ENCODE measurements at places on chromosomes 12 and 14.

GRCh38 chr12:59059088-59059935 is 139.0 kb upstream of the LRIG3 start:
- DNase-seq, result no peak

GRCh38 chr14:60064491-60065072 is 27.1 kb upstream of the PCNX4 start:
- no peak for DNase-seq

GRCh38 chr12:6765634-6766581 is at the start of gene PTMS:
PTMS (plus strand) TSS chr12:6766363; CDS start chr12:6766706, 343 bp downstream.
- peak; percentile 98 for DNase-seq

- peak; percentile 87 for DNase-seq
Observed at GRCh38 chr14:68939893-68940613, 39.0 kb downstream of the ACTN1 start.

- no peak for DNase-seq
Observed at GRCh38 chr12:111428081-111428727, 22.5 kb downstream of the SH2B3 start.

- no peak for DNase-seq
Observed at GRCh38 chr14:73695997-73696396, 18.2 kb downstream of the PNMA1 start.

DNA sequence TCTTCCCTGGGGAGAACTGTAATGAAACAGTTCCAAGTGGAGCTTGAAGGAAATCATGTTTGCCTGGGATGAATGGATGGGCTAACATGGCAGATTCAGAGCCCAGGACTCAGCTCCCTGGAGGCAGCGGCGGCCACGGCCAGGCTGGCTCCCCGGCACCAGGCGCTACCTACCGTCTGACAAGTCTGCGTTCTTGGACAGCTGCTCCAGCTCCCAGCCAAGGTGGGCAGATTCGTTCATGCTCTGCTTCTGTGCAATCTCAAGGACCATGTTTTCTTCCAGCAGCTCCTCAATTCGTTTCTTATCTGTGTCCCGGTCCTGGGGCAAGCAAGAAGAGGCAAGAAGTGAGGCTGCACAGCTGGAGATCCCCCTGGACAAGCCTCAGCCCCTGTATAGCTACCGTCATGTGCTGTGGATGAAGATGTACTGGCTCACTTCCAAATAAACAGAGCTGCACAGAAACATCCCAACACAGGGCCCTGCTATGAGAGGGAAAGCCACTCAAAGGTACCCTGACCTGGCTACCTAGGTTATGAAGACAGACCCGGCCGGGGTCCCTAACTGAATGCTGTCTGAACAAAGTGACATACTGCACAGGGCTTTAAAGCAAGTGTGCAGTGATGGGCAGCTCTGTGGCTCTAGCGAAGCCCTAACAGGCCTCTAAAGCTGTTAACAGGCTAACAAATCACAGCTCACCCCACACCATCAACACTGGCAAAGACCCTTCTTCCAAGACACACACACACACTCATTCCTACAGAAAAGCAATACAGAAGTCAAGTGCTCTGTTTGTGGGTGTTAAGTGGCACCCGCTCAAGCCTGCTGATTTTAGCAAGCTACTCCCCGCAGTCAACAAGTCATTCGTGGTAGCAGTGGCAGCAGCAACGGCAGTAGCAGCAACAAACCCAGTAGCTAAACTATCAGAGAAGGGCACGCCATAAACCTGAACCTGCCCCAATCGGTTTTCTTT is 80.4 kb upstream of the GPR68 start:
- DNase-seq, result no peak

GRCh38 chr12:62196146-62196545 is 64.1 kb upstream of the USP15 start:
- no peak for DNase-seq

- no peak for DNase-seq
Observed at GRCh38 chr12:27796128-27796527, 16.1 kb upstream of the MANSC4 start.

GRCh38 chr12:47458279-47458678 is 247.6 kb downstream of the RPAP3 start:
- no peak for DNase-seq

- DNase-seq, result no peak
Observed at GRCh38 chr14:92340931-92341330, 18.0 kb downstream of the SLC24A4 start.

- DNase-seq, result no peak
Observed at GRCh38 chr12:95870897-95871296, 12.1 kb downstream of the SNRPF start.

DNA sequence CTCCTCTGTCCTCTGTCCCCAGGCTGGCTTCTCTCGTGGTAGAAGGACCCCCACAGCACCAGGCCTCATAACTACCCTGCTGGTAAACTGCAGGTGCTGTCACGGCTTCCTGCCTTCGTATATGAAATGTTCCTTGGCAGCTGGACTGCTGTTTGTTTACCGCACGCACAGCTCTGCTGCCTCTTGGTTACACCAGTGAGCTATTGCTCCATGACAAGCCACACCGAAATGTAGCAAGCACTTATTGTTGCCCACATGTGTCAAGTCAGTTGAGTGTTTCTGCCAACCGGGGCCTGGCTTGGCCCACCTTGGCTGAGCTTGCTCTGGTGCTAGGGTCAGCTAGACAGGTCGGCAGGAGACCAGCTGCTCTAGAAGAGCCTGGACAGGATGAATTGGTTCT is 21.7 kb upstream of the TCL1B start:
- no peak for DNase-seq

- no peak for DNase-seq
Observed at GRCh38 chr12:7327918-7328317, 24.0 kb downstream of the ACSM4 start.

DNA sequence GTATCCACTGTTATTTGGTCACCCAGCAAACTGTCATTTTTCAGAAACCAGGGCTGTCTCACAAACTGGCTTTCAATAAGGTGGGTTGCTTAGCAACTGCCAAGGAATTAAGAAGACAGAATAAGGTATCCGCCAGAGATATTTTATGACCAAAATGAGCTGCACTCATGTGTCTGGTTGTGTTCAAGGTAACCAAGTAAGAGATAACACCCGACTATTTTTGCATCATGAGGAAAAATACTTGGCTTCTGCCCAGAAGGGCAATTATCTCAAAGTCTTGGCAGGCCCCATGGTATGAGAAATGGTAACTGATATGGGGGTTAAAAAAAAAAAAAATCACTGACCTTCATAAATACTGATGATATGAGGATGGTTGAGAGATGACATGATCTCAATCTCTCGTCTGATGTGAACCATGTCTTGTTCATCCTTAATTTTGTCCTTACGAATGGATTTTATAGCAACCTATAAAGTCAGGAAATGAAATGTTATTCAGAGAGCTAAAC is 32.6 kb downstream of the NUAK1 start:
- no peak for DNase-seq

DNA sequence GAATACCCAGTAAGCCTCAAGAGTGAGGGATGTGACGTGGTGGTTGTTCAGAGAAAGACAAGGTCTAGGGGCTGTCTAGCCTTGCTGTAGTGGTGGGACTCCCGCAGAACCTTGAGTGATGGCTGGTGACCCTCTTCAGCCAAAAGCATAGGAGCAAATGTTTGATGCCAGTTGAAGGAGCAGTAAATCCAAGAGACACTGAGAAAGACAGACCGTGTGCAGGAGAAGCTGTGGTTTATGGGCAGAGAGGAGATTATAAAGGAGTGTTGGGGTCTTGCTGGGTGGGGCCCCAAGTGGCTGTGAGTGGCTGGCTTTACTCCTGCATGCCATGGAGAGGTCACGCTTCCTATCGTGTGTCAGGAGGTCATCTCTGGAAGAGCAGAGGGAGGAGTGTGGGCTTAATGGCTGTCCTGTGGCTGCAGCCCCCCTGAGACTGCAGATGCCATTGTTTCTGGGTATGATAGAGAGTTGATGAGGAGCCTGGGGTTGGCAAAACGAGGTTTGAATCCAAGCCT is 152.0 kb upstream of the CCND2 start:
- DNase-seq, result no peak

DNA sequence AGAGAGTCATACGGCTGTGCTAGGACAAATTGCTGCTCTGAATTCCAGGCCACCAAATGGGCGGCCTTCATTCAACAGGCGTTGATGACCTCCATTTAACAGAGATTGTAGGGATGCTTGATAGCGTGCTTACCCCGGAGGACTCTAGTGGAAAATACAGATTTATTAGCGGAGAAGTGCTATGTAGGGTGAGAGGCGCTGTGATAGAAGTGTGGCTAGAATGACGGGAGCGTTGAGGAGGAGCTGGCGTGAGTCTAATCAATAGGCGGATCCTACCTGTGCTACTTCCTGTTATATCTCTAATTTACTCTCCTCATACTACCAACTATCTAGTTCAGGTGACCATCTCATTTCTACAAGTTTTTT is 668 bp downstream of the MRPS35 start:
- DNase-seq, result no peak

DNA sequence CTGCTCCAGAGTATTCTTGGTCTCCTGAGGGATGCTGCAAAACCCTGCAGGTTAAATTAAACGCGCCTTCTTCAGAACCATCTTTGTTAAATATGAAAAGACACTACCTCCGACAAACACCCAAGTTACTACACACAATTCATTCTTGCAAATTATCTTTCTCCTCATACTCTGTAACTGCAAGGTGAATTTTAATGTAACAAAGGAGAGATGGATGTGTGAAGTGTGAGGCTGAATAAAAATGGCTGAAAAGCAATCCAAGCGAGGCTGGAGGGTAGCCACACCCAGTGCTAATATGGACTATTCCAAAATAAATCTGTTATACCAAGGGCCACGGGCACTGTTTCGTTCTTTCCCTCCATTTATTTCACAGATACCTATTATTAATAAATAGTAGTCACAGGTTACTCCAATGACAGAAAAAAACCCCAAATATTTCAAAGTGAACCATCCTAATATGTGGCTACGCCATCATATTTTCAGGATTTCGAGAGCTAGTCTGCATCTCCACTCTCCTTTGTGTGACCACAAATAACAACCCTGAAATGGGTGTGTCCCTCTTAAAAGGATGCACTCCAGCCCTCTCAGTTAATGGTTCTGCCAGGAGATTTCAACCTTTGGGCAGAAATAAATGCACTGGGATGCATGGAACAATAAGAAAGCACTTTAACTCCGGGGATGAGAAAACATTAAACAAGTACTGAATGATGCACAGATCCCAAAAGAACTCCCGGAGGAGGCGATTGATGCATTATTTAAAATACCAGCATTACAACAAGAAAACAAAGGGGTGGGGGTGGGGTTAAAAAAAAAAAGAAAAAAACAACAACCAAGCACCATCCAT is 53.1 kb upstream of the CCDC175 start:
- no peak for DNase-seq

DNA sequence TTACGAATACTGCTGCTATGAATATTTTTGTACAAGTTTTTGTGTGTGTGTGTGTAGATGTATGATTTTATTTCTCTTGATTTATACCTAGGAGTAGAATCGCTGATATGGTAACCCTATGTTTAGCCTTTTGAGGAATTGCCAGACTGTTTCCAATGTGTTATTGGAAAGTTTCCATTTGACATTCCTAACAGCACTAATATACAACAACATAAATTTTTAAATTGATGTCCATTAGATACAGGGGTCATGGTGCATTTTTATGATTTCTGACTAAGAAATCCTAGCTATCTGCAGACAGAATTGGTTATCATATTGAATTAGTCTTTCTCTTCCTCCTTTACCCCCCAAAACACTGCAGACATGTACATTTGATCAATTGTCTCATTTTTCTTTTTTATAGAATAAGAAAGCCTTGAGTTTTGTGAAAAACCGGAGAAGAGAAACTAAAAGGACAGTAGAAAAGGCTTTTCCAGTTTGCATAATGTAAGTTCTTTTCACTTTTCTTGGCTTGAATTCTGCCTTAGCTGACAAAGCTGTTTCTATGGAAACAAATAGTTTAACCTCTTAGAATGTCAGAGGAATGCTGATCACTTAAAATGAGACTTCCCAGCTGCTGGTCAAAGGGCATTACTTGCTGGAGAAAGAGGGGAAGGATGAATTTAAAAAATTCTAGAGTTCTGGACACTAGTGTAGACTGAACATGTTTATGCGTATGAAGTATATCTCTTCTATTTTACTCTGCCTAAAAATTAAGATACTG is 28.2 kb downstream of the PALS1 start:
- DNase-seq, result no peak

- no peak for DNase-seq
Observed at GRCh38 chr12:58961906-58962305, 41.6 kb upstream of the LRIG3 start.

GRCh38 chr14:77122526-77123125 is 19.0 kb downstream of the ZDHHC22 start:
- DNase-seq, result peak; percentile 33
